ENCODE measurements at places on chromosomes 7 and 10. TPM values are rescaled to one million over a fixed set of nuclear protein-coding genes. Genes with fewer than 3 reads are reported as not detected.

DLX5 gene
- not detected for total RNA-seq

VGF gene
- not detected for total RNA-seq

NKX2-3 gene
- not detected for total RNA-seq

HOXA2 gene
- not detected for total RNA-seq

TMEM106B gene
- 64.5 TPM for total RNA-seq

FFAR4 gene
- total RNA-seq = 0.19 TPM

LRRC4 gene
- 0.74 TPM for total RNA-seq

- no peaks in the 10 kb centered on the region for H3K27me3 ChIP-seq
- peaks cover 8% of the 10 kb centered on the region for H3K4me1 ChIP-seq
- DNase-seq = no peak
- H3K27ac ChIP-seq = no peak overlapping the region
These were observed 5.5 kb downstream of the JAZF1 start for GRCh38 chr7:28174901-28175661.

DNA sequence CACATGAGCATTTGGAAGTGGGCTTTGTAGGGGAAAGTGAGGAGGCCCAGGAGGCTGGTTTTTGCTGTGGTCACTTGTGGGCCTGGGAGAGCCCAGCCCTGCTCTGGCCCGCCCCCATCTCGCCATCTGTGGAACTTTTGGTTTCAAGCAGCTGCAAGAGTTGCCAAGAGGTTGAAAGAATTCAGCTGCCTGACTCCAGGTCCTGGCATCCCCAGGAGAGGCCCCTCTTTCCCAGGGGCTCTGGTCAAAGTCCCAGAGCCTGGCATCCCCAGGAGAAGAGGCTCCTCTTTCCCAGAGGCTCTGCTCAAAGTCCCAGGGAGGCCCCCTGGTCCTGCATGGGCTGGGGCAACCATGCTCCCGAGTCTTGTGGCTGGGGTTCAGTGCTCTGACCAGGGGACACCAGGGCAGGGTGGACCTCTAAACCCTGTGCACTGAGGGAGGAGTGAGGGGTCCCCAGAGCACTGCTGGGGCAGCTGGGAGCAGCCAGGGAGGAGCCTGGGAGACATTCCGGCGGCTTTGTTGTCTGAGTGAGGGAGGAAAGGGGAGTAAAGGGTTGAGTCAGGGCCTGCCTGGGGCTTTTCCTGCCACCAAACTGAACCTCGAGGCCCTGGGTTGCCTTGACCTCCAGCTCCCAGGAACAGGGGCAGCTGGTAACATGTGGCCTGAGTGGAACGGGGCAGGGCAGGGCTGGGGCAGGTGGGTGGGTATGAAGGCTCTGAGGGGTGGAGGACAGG, 27.7 kb upstream of the CSGALNACT2 start:
- H3K27me3 ChIP-seq = no peaks in the 10 kb centered on the region
- no peak overlapping the region for H3K4me3 ChIP-seq
- H3K4me1 ChIP-seq = peaks cover 3% of the 10 kb centered on the region

- H3K27me3 ChIP-seq = no peaks in the 10 kb centered on the region
- no peak for DNase-seq
- H3K36me3 ChIP-seq = no peaks in the 10 kb centered on the region
- H3K27ac ChIP-seq = no peak overlapping the region
These were observed 197.9 kb downstream of the HDAC9 start for GRCh38 chr7:18693406-18693805.

DNA sequence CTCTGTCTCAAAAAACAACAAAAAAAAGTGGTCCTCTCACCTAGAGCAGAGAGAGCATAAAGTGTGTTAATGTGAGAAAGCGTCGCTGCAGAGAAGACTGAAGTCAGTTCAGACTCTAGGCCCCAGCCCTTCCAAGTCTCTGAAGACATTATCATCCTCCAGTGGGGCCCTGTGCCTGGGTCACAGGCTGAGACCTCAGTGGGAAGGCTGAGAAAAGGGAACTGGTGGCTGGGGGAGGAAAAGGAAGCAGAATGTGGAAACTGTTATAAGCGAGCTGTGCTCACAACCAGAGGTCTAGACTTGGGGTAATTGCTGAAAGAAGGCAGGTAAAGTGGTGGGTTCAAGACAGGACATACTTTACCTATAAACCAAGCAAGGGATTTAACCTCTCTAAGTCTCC, 4.9 kb upstream of the RRP12 start:
- peaks cover 14% of the 10 kb centered on the region for H3K4me1 ChIP-seq
- peak overlapping the region; percentile 27 for H3K27ac ChIP-seq
- no peaks in the 10 kb centered on the region for H3K27me3 ChIP-seq

DNA sequence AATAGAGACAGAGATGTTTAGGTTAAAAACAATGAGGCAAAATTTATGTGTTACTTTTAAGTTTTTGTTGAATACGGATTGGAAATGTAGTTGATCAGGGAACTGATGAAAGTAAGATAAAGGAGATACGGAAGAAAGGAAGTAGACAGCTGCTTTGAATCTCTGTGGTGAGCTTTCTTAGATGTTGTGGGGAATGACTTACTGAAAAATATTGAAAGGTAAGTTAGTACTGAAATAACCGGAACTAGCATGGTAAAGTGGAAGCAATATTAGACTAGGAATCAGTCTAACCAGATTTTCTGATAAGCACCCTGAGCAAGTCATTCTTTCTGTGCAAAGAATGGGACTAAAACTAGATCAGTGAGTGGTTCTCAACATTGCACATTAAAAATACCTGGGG, 34.8 kb downstream of the LUC7L2 start:
- DNase-seq = no peak
- no peaks in the 10 kb centered on the region for H3K4me1 ChIP-seq
- H3K36me3 ChIP-seq = peaks cover 21% of the 10 kb centered on the region
- no peaks in the 10 kb centered on the region for H3K27me3 ChIP-seq
- no peak overlapping the region for H3K27ac ChIP-seq

- DNase-seq = peak; percentile 87
- peak within 1 kb of the TSS; percentile 69 for H3K4me3 ChIP-seq
- H3K4me1 ChIP-seq = no peaks in the 10 kb centered on the region
- no peaks in the 10 kb centered on the region for H3K27me3 ChIP-seq
These were observed at the start of gene IRF5 for GRCh38 chr7:128937647-128938543. Gene IRF5 (plus strand): TSS chr7:128937927. CDS start chr7:128942082, 4,155 bp downstream.

DNA sequence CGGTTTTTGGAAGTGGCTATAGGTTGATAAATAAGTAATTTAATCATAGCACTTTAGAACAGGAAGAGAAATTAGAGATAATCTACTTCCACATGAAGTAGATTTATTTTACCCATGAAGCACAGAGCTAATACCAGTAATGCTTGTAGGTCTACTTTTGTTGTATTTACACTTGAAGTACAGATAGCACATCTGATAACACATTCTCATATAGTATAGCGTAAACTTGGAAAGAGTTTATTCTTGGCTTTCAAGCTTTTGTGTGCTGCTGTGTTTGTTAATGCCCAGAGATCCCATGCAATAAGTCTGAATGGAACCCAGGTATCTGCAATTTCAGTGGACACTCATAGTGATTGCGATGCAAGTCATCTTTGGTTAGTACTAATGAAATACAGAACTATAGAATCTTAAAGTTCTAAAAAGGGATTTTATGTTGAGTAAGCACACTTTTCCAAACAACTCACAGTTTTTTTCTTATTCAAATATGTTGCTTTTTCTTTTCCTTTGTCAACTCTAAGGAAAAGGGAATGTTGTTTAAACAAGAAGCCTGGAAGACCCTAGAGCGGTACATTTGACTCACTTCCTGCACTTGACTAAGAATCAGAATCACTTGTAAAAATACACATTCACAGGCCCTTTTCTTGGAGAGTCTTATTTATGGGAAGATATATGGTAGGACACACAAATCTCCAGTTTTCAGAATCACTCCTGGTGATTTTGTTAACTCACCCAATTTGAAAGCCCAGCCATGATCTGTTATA, 105.8 kb downstream of the GNAI1 start:
- H3K27me3 ChIP-seq = no peaks in the 10 kb centered on the region
- H3K27ac ChIP-seq = no peak overlapping the region
- H3K4me1 ChIP-seq = no peaks in the 10 kb centered on the region
- no peak overlapping the region for H3K4me3 ChIP-seq
- H3K36me3 ChIP-seq = no peaks in the 10 kb centered on the region

- no peaks in the 10 kb centered on the region for H3K4me1 ChIP-seq
- no peak overlapping the region for H3K27ac ChIP-seq
These were observed 42.8 kb upstream of the RABGEF1 start for GRCh38 chr7:66697449-66698438.

- H3K4me1 ChIP-seq = no peaks in the 10 kb centered on the region
- H3K36me3 ChIP-seq = no peaks in the 10 kb centered on the region
- no peak overlapping the region for H3K27ac ChIP-seq
These were observed 11.5 kb downstream of the STEAP1 start for GRCh38 chr7:90165724-90166123.

DNA sequence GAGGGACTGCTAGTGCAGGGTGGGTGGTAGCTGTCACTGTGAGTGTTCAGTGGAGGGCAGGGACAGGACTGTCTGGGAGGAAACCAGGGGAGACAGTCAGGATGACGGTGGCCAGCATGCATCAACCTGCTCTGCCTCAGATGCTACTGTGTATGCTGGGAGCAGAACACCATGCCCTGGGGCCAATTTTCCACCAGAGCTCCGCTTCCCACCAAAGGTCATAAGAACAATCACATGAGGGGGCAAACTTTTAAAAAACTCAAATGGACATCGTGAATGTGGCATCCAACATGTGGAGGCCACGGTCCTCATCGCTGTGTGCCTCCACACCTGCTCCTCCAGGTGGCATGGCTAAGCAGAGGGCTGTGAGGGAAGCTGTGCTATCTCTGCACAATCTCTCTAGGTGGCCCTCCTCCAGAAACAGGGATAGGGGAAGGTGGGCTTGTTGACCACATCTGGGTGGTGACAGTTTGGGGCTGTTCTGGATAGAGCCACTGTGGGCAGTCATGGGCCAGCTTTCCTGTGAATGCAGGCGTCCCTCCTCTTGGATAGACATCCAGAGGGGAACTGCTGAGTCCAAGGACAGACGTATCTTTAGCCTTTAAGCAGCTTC, 411.0 kb downstream of the PTPRN2 start:
- no peak for DNase-seq
- H3K36me3 ChIP-seq = no peaks in the 10 kb centered on the region
- no peak overlapping the region for H3K4me3 ChIP-seq
- H3K27ac ChIP-seq = no peak overlapping the region

- H3K27me3 ChIP-seq = no peaks in the 10 kb centered on the region
- no peak overlapping the region for H3K4me3 ChIP-seq
- peaks cover 5% of the 10 kb centered on the region for H3K36me3 ChIP-seq
- H3K4me1 ChIP-seq = no peaks in the 10 kb centered on the region
- no peak overlapping the region for H3K27ac ChIP-seq
These were observed 35.3 kb downstream of the MTPAP start for GRCh38 chr10:30313579-30314350.

GRCh38 chr10:125599194-125599593, 83.8 kb downstream of the TEX36 start:
- DNase-seq = no peak
- no peaks in the 10 kb centered on the region for H3K36me3 ChIP-seq
- no peak overlapping the region for H3K27ac ChIP-seq
- H3K27me3 ChIP-seq = no peaks in the 10 kb centered on the region

DNA sequence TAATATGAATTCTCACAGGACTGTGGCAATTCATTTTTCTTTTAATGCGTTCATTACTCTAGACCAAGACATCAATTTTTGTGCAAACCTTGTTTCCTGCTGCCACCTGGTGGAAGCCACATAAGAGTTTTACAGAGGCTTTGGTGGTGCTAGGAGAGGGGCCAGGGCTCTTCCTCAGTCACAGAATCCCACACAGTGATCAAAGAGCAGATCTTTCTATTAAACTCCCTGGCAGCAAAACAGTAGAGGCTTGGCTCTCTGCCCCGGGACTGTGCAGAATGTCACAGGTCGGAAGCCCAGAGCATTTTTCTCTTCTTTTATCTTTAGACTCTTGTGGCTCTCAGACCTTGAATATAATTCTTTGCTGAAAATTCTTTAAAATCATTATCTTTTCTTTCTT, 506.4 kb upstream of the C7orf33 start:
- H3K4me1 ChIP-seq = no peaks in the 10 kb centered on the region
- H3K36me3 ChIP-seq = no peaks in the 10 kb centered on the region
- DNase-seq = no peak

- no peaks in the 10 kb centered on the region for H3K36me3 ChIP-seq
- H3K4me3 ChIP-seq = no peak overlapping the region
- no peak for DNase-seq
- H3K27me3 ChIP-seq = no peaks in the 10 kb centered on the region
These were observed 482.6 kb upstream of the SEMA3A start for GRCh38 chr7:84677117-84677732.

DNA sequence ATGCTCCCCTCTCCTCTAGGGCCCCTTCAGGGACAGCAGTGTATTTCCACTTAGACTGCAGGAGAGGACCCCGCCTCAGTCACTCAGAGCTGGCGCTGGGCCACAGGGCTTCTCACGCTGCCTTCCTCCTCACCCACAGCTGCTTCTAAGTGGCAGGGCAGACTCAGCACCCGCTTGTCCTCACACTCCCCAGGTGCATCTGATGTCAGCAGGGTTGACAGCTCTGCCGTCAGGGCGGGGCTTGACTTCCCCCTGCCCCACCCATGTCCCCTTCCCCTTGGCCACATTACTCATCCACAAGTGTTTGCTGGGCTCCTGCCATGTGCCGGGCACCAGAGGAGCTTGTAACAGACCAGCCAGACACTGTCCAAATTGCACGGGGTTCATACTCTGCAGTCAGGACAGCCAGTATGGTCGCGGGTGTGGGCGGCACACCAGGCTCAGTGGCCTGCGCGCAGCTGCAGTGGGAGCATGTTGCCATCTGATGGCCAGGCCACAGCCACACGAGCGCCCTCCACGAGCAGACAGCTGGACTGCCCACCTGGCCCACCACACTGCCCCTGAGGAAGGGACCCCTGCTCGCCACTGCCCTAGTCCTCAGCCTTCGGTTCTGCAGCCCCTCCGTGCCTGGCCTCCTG, 29.3 kb upstream of the TTYH3 start:
- H3K27ac ChIP-seq = no peak overlapping the region
- DNase-seq = no peak

- H3K36me3 ChIP-seq = no peaks in the 10 kb centered on the region
- H3K4me1 ChIP-seq = no peaks in the 10 kb centered on the region
- no peak overlapping the region for H3K27ac ChIP-seq
- no peaks in the 10 kb centered on the region for H3K27me3 ChIP-seq
These were observed 23.0 kb upstream of the PRPF18 start for GRCh38 chr10:13563481-13564445.

DNA sequence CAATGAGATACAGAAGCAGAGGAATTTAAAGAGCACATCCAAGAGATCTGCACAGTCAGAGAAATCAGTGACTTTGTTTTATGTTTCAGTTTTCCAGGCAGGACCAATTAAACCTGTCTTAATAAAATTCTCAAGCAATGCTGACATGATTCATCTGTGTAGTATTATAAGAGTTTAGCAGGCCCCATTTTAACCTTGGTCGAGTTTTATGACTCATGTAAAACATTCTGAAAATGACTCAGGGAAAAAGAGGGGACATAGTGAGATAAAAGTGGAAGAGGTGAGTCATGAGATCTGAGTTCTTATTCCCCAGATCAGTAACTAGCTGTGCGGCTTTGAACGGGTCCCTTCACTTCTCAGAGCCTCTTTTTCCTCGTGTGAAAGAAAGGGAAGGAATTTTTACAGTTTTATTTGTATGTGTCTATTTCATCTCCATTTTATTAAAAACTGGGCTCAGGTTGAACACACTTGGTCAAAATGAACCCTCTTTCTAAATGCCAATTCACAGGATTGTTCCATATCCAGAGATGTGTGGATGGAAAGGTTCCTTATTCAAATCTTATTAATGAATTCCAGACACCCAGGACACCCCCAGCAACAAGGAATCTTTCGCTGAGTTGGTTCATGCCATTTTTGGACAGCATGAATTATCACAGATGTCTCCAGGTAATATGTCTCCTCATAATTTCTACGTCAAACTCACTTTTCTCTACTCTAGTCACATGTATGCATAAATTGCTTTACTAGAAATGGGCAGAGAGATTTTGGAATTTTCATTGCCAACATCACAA, 143.2 kb downstream of the JAZF1 start:
- H3K4me3 ChIP-seq = no peak overlapping the region
- H3K4me1 ChIP-seq = no peaks in the 10 kb centered on the region
- H3K36me3 ChIP-seq = no peaks in the 10 kb centered on the region
- H3K27ac ChIP-seq = peak overlapping the region; percentile 5

All from right lobe of liver (tissue), 6 donors.